ENCODE measurements at places on chromosomes 12 and 14.

- DNase-seq, result no peak
These were observed 6.5 kb downstream of the OR6C74 start for GRCh38 chr12:55250944-55251343.

DNA sequence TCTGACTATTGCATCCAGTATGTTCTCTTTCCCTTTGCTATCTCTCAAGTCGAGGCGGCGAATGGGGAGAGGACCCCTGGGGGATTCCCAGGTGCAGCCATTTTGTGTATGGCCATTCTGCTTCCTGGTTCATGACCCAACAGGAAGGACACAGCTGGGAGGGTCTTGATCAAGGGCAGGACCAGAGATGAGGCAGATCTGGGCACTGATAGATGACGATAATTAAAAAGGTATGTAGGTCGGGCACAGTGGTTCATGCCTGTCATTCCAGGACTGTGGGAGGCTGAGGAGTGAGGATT, 73.9 kb downstream of the EID3 start:
- no peak for DNase-seq

GRCh38 chr12:119949145-119949544, 39.9 kb upstream of the BICDL1 start:
- DNase-seq, result no peak

- no peak for DNase-seq
These were observed 85.4 kb downstream of the BCL2L14 start for GRCh38 chr12:12156116-12156515.

DNA sequence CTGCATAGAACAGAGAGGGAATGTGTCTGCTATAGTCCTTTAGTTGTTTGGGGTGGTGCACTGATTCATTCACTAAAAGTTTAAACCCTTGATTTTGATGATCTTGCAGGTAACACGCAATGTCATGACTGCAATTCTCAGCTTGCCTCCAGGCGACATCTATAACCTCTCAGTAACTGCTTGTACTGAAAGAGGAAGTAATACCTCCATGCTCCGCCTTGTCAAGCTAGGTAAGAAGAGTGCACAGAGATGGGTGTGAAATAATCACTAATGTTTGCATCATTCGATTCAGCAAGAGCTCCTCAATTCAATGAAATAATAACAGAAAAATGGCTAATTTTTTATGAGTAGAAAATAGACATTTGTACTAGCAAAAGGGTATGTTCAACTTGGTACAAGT, 203.7 kb downstream of the PTPRO start:
- DNase-seq, result no peak

DNA sequence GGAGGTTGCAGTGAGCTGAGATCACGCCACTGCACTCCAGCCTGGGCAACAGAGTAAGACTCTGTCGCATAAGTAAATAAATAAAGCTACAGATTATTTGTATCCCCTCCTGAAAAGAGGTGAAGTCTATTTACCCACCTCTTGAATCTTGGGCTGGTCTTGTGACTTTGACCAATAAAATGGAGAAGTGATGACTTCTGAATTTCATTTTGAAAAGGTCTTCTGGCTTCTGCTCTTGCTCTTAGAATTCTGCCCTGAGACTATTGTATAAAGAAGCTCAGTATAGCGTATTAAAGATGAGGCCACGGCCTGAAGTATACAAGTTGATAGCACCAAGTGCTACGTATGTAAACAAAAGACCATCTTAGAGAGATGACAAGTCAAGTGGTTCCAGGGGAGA, 88.3 kb upstream of the AMN1 start:
- no peak for DNase-seq

- no peak for DNase-seq
These were observed 7.1 kb downstream of the HECTD4 start for GRCh38 chr12:112375105-112375504.

GRCh38 chr12:117468016-117468415, 106.6 kb upstream of the NOS1 start:
- DNase-seq, result no peak

DNA sequence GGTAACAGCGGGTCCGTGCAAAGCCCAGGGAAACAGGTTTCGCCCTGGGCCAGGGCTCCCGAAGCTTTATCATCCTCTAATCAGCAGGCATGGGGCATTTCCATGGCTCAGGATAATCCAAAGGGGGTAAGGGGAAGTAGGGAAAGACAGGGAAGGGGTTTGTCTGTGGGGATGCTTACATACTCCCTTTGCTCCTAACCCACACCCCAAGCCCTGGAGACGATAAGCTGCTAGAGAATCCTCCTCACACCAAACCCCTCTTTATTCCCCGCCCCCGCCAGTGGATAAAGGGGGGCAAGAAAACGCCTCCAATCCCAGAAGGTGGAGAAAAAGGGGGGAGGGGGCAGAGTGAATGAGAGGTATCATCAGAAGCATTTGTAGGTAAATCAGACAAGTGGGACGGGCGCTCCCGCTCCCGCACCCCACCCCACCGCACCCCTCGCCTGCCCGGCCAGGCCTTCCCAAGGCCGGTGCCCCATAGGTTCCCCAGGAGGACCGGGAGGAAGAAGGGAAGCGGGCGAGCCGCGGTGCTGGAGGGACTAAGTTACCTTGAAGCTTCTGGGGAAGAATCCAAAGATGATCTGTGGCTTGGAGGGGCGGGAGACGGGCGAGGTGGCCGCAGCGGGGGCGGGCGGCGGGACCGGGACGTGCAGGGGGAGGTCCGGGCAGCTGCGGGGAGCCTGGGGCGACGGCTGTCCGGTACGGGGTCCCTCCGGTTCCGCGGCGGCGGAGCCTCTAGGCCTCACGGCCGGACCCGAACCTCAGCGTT, 762 bp downstream of the PPP2R5E start:
- DNase-seq, result no peak

- no peak for DNase-seq
These were observed 184.0 kb downstream of the TMX1 start for GRCh38 chr14:51424041-51424440.

GRCh38 chr12:124734224-124734788, 129.4 kb downstream of the SCARB1 start:
- DNase-seq, result no peak

GRCh38 chr14:104642540-104642868, 37.9 kb upstream of the TMEM179 start:
- DNase-seq, result no peak

GRCh38 chr12:117421987-117422386, 60.6 kb upstream of the NOS1 start:
- no peak for DNase-seq

- DNase-seq, result no peak
These were observed at the start of gene NKX2-8 for GRCh38 chr14:36582011-36582873. NKX2-8 (minus strand) TSS chr14:36582614; CDS start chr14:36582389, 225 bp downstream.

DNA sequence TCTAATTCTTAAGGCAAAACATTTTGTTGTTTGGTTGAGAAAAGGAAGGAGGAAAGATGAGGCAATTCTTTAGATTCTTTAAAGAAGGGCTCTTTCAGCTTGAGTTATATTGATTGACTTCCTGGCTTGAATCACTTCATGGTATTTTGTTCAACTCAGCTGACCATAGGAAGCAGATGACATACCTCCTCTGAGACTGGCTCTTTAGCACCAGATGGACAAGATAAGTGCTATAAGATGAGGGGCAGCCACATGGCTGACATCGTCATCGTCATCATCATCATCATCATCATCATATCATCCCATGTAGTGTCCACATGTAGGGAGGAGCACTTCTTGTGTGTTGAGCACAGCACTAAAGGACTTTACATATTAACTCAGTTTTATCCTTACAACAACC, 81.3 kb downstream of the SSPN start:
- DNase-seq, result no peak

- peak; percentile 73 for DNase-seq
These were observed 119.8 kb downstream of the SINHCAF start for GRCh38 chr12:31206038-31206670.

DNA sequence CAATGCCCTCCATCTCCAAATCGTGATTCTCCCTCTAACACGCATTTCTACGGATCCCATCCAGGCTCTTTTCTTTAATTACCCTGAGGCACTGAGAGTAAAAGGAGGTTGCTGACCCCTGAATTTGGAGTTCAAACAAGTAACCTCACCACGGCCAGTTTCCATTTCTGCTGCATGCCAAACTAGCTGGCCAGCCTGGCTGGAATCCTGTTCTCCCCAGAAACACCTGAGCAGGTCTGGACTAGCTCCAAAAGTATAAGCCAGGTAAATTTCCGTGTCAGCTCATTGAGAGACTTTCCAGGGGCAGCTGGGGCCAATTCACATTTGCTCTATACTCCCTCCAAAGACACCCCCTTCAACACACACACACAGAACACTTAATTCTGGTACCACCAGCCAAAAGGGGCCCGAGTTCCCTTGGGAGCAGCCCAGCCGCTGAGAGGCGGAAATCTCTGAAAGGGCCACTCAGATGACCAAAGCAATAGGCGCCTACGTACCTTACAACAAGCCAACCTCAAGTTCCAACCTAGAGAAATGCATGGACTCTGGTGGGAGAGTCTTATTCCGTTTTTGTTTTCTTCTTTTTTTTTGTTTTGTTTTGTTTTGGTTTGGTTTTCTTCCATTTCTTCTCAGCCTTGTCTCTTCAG, 131.4 kb downstream of the NDUFA12 start:
- DNase-seq, result no peak

DNA sequence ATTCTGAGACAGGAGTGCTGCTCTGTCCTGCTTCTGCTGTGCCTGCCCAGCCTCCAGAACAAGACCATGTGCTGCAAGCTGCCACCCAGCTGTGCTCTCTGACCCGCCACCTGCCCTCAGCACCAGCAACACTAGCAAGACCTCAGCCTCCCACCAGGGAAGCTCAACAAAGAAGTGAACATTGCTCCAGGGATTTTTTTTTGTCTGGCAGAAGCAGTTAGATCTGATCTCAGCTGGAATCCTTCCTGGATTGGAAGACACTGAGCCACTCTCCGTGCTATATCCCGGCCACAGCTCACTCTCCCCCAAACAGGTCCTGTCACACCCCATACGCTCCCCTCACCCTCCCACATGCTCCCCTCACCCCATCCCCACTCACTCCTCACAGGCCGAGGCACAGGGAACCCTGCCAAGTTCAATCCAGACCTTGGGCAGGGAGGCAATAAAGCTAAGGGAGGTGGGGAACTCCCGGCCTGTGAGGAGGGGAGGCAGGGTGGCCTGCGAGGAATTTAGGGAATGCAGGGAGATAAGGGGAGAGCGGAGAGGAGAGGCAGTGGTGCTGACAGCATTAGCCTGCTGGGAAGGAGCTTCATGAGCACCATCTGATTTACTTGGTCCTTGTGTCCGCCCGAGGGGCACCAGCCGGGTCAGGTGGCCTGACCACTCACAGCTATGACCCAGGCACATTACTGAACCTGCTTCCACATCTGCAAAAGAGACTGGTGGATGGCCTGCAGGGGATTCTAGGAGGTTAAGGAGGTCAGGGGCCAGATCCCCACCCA, 29.7 kb downstream of the CCDC85C start:
- no peak for DNase-seq

DNA sequence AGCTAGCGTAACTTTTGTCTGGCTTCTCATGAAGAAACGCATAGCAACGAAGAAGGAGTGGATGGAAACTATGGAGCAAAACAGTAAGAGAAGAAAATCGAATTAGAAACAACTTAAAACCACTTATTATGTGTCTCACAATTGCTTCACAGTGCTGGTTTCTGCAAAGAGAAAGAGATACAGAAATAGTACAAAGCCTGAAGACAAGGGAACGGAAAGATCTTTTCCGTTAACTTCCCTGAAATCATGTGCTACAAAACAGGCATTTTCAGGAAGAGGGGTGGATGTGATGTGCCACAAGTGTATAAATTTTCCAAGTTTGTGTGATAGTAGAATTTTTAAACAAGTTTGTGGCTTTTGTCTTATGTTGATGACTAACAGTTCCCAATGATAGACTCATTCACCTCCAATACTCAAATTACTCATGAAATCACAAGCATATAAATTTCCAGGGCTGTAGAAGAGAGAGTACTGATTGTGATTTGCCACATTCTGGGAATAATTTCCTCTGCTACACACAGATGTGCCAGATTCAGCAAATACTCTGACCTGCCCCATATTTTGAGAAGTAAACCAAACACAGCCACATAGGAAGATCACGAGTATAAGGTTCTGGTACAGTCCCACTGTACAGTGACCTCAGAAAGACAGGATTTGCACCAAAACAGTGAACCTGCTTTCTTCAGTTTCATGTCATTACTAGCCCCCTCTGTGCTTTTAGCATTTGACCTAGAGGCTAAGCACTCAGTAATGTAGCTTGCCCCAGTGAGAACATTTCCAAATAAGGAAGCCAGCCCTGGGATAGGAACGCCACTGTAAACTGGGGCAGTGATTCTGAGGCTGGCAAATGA, 41.4 kb upstream of the PPFIA2 start:
- no peak for DNase-seq

DNA sequence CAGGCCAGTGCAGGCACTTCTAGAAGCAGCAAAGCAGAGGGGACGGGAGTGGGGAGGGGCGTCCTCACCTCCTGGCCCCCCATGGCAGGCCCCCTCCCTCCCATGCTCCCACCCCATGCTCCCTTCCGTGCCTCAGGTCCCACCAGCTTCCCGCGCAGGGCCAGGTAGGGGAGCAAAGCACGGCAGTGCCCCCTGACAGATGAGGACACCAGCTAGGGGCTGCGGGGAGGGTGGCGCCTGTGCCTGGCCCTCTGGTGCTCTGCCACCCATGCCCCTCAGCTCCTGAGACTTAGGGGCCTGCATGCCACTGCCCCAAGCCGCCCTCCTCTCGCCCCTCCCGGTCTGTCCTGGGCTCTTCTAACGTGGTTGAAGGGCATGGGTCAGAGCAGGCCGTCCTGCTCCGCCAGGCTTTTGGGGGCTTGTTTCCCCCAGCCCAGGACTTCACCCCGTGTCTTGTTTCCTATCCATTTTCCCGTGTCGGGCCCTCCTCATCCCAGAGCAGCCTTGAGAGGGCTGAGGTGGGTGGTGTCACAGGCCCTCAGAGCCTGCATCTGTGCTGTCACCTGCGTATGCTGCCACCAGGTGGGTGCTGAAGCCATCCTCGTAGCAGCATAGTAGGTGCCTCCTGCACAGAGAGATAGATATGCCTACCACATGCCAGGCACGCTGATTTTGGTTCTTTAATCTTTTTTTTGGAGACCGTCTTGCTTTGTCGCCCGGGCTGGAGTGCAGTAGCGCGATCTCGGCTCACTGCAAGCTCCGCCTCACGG, 10.2 kb downstream of the TRMT61A start:
- no peak for DNase-seq

GRCh38 chr12:13496111-13496510, 299.6 kb downstream of the EMP1 start:
- no peak for DNase-seq

DNA sequence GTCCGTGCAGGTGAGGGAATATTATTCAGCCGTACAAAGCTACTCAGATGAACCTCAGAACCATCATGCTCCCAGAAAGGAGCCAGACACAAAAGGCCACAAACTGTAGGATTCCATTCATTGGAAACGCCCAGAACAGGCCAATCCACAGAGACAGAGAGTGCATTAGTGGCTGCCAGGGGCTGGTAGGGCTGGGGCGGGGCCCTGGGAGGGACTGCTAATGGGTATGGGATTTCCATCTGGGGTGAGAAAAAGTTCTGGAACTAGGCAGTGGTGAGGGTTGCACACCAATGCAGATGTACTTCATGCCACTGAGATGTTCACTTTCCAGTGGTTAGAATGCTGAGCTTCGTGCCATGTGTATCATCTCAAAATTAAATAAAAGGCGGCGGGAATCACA, 101.1 kb downstream of the RFLNA start:
- no peak for DNase-seq

GRCh38 chr14:89572596-89573398, 155.8 kb upstream of the FOXN3 start:
- no peak for DNase-seq

GRCh38 chr14:64928239-64929013, 14.1 kb downstream of the GPX2 start:
- no peak for DNase-seq
